Transverse colon (tissue), 4 donors: ENCODE measurements at places on chromosomes 3 and 15. TPM values are rescaled to one million over a fixed set of nuclear protein-coding genes. Genes with fewer than 3 reads are reported as not detected.

DNA sequence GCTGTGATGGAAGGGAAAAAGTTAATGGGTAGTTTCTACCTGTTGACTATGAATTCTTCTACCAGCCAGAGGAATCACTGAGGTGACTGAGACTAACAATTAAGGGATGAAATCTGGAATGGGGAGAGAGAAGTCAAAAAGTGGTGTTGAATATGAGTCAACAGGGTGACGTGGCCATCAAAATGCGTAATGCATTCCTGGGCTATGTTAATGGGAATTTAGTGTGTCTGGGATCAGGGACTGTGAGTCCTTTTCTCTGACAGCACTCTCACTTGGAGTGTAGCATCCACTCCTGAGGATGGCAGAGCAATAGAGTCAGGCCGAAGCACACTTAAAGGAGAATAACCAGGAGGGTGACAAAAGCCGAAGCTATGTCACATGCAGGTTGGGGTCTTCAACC lies 60.4 kb downstream of the MESD start:
- no peak for DNase-seq

Gene DNAH12
- not detected for total RNA-seq

Gene UBA7
- total RNA-seq, result 95.4 TPM

DNA sequence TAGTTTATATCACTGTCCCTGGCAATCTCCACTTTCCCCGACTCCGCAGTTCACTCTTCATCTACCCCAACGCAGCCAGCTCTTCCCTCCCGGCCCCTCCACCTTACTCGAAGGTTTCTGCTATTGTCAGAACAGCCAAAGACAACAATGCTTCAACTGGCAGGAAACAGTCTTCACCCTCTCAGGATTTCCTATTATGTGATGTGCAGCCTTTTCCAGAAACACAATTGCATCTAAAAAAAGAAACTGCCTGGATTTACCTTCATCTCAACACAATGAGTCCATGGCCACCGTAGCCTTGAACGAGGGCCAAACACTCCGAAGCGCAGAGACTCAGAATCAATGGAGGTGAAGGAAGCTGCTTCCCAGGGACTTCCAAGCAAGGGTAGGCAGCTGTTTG lies 182.1 kb upstream of the TSC22D2 start:
- DNase-seq, result no peak

Gene CHST2
- total RNA-seq, result 1.8 TPM

GRCh38 chr3:60952055-60952454 lies 299.2 kb downstream of the FHIT start:
- DNase-seq, result no peak

- no peak for DNase-seq
These were observed 511.7 kb upstream of the UBE2E2 start for GRCh38 chr3:22691407-22691806.

DNA sequence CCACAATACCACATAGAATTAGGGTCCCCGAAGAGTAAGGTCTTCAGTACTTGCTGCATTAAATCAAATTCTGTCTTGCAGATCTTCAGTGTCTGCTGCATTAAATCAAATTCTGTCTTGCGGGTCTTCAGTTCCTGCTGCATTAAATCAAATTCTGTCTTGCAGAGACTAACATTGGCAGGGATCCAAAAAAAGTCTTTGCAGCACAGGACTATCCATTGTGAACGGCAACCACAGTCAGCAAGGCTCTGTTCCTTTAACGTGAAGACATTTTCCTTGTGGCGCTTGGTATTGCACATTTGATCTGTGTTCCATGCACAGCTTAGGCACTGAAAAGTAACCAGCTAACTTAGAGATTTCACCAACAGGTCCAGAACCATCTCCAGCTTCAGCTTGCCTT lies 46.8 kb upstream of the POMGNT2 start:
- no peak for DNase-seq

DNA sequence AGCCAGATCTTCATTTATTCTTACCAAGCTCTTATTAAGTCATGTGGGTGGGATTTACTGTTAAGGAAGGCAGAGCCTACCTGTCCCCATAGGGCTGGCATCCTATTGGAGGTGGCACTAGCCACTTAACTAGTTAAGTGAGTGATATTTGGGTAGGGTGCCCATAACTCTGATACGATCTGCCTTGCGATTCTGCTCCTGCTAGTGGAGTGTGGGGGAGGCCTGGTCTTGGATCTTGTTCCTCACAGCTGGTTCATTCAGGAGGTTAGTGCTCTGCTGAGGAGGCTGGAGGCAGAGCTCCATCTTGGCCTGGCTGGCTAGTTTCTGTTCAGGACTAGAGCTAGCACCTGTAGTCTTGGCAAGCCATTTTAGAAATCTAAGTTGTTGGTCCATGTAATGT lies 9.3 kb downstream of the BAHD1 start:
- no peak for DNase-seq

Gene GATA2
- total RNA-seq, result 1.8 TPM

- DNase-seq, result peak; percentile 32
These were observed 854 bp downstream of the CLEC3B start for GRCh38 chr3:45026957-45027356.

- no peak for DNase-seq
These were observed 18.8 kb downstream of the SLC25A26 start for GRCh38 chr3:66239513-66240123.

Gene KBTBD13
- not detected for total RNA-seq

- no peak for DNase-seq
These were observed 48.0 kb upstream of the APEH start for GRCh38 chr3:49626101-49626581.

Gene IQCF5
- not detected for total RNA-seq

GRCh38 chr3:12585970-12586369 lies 29.1 kb downstream of the MKRN2 start:
- no peak for DNase-seq

GRCh38 chr3:8817486-8817885 lies 48.1 kb upstream of the OXTR start:
- no peak for DNase-seq

DNA sequence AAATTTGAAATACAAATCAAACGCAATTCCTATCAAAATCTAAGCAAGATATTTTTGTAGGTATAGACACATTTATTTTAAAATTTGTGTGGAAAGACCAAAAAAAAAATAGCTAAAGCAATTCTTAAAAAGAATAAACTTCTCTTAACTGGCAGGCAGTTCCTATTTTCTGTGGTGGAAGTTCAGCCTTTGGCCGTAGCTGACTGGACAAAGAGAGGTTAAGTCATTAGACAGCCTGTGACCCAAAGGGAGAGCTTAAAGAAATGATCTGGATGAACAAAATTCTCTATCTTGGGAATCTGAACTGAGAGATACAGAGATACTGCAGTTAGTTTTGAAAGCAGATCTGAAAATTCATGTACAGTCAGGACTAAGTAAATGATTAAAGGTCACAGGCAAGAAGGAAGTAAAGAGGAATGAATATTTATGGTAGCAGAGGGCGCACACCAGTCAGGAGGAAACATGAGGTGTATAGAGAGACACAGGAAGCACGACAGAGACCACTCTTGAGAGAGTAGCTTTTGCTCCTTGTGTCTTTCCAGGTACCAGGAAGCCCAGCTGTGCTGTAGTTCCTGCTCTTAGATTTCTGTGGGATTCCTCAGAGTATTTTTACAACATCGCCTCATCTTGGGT lies 57.5 kb downstream of the TPRG1 start:
- no peak for DNase-seq

GRCh38 chr3:14266361-14266760 lies 87.7 kb downstream of the LSM3 start:
- DNase-seq, result no peak

DNA sequence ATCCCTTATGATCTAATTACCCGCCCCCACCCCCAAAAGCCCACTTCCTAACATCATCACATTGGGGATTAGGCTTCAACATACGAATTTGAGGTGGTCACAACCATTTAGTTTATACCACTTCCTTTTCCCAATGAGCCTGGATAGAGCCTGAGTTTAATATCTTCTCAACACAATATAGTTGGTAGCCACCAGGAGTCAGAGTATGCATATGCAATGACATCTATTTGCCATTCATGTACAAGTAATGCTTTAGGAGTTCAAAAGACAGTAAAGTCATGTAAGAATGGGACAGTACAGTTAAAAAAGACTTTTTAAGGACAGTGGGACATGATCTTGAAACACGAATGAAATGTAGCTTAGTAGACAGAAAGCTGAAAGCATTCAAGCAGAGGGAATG lies 172.4 kb downstream of the DCLK3 start:
- no peak for DNase-seq

Gene PIF1
- total RNA-seq, result 1.1 TPM

Gene MEGF11
- not detected for total RNA-seq

DNA sequence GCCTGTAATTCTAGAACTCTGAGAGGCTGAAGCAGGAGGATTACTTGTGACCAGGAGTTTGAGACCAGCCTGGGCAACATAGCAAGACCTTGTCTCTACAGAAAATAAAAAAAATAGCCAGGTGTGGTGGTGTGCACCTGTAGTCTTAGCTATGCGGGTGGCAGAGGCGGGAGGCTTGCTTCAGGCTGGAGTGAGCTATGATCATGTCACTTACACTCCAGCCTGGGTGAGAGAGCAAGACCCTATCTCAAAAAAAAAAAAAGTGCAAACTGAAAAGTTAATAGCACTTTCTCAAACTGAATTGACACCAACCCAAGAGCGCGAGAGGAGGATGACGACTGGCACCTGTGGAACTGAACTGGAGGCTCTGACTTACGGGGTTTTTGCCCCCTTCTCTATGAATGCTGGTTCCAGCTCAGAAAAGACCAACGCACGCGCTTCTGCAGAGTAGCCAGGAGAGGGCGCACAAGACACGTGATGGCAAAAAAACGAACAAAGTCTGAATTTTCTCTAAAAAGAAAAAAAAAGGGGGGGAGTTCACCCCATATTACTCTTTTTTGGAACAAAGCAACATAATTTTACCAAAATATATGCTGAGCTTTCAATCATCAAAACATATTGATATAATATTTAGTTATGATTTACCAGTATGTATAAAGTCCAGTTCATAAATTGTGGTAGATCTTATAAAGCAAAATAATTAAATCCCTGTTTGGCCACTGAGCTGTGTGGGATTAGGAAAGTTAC lies 23.7 kb downstream of the CFAP92 start:
- DNase-seq, result peak; percentile 35

- DNase-seq, result no peak
These were observed 231.6 kb downstream of the SOX2 start for GRCh38 chr3:181943285-181943684.

Gene SLC28A1
- not detected for total RNA-seq

GRCh38 chr3:184334470-184335158 lies 2.8 kb upstream of the FAM131A start:
- DNase-seq, result no peak

- no peak for DNase-seq
These were observed 216.6 kb downstream of the SUCLG2 start for GRCh38 chr3:67437789-67438188.

GRCh38 chr3:197218210-197218609 lies 80.2 kb downstream of the DLG1 start:
- DNase-seq, result no peak

DNA sequence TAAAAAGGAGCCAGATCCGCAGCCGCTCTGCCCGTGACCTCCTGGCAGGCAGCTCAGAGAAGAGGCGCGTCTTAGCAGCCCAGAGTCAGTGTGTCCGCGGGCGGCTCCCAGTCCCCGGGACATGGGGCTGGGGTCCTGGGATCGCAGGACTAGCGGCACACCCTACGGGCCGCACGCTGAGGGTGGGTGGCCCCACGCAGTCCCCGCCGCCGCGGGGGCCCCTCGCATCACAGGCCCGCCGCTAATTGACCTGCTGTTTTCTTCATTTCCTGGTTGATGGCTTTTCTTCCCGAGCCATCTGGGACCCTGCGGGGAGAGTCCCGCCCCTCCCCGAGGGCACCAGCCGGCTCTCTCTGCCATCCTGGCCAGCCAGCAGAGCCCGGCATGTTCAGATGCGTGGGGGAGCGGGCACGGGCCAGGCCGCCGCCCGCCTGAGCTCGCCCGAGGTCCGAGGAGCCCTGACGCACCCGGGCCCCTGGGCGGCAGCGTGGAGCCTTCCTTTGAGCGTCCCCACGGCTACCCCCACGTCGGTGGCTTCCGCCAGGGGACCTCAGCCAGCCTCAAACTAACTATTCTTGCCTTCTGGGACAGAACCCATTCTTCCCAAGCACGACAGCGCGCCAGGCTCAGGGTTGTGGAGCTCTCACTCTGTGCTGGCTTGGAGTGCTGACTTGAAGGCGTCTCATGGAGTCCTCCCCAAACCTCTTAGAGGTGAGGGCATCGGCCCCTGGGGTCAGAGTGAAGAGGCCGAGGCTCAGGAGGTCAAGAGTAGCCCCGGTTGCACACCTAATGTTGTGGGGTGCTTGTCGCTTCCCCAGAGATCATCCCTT lies 34.6 kb upstream of the CACNA2D3 start:
- no peak for DNase-seq

- DNase-seq, result no peak
These were observed 4.2 kb upstream of the PEX5L start for GRCh38 chr3:180040966-180041365.

Gene TMIE
- total RNA-seq, result not detected

Gene C3orf85
- 29.5 TPM for total RNA-seq

Gene DZIP1L
- total RNA-seq, result not detected

DNA sequence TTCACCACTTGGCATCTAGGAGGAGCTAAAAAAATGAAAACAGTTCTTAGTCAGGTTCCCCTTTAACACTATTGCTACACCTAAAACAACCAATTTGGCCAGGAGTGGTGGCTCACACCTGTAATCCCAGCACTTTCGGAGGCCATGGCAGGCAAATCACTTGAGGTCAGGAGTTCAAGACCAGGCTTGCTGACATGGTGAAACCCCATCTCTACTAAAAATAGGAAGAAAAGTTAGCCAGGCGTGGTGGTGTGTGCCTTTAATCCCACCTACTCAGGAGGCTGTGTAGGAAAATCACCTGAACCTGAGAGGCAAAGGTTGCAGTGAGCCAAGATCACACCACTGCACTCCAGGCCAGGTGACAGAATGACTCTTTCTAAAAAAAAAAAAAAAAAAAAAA lies 124.1 kb downstream of the DGKG start:
- DNase-seq, result no peak

DNA sequence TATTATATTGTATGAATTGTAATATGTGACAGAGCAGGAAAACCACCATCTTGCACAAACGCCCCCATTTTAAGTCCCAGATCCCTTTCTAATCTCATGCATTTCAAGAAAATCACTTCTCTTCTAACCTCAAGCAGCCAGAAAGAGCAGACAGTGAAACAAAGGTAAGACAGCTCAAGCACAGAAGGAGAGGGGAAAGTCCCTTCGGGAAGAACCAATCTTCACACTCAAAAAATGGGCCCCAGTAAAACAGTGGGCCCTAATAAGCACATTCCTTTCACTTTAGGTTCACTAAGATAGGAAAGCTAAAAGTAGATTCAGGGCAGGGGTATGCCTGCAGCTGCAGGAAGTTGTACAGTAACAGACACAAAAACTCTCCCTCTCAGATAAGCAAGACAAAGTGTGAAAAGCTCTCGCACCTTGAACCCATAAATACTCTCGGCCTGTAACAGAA lies 1268.7 kb downstream of the SI start:
- no peak for DNase-seq

Gene HRG
- total RNA-seq, result not detected

Gene TADA3
- total RNA-seq, result 102 TPM

Gene CEMIP
- total RNA-seq, result 0.32 TPM

- no peak for DNase-seq
These were observed 369.6 kb upstream of the RORA start for GRCh38 chr15:61598655-61599054.

Gene DCUN1D1
- 31.4 TPM for total RNA-seq
